Sigmoid colon (tissue), 7 donors: ENCODE measurements at places on chromosomes 12 and 14. TPM values are rescaled to one million over a fixed set of nuclear protein-coding genes. Genes with fewer than 3 reads are reported as not detected.

PLCZ1 gene
- not detected for total RNA-seq

OS9 gene
- 140 TPM for total RNA-seq

CLEC9A gene
- total RNA-seq, result not detected

GRCh38 chr12:40168001-40168400, 56.8 kb upstream of the LRRK2 start:
- no peak overlapping the region for H3K27ac ChIP-seq
- no peaks in the 10 kb centered on the region for H3K27me3 ChIP-seq
- no peak overlapping the region for H3K4me3 ChIP-seq
- no peaks in the 10 kb centered on the region for H3K36me3 ChIP-seq

GRCh38 chr14:72518809-72519377, 375.0 kb downstream of the DPF3 start:
- no peaks in the 10 kb centered on the region for H3K4me1 ChIP-seq
- no peak for DNase-seq
